Pulmonary artery endothelial cell (primary cell): ENCODE measurements at places on chromosomes 3 and 15. TPM values are rescaled to one million over a fixed set of nuclear protein-coding genes. Genes with fewer than 3 reads are reported as not detected.

Gene EOGT
- total RNA-seq, result 122 and 125 TPM in 2 replicates

Gene CPEB1
- total RNA-seq, result 0.07 TPM in 1 of 2 replicates, not detected in the other

Gene TMEM41A
- 11.6 and 12.7 TPM in 2 replicates for total RNA-seq

Gene PLSCR5
- total RNA-seq, result not detected in 2 replicates

DNA sequence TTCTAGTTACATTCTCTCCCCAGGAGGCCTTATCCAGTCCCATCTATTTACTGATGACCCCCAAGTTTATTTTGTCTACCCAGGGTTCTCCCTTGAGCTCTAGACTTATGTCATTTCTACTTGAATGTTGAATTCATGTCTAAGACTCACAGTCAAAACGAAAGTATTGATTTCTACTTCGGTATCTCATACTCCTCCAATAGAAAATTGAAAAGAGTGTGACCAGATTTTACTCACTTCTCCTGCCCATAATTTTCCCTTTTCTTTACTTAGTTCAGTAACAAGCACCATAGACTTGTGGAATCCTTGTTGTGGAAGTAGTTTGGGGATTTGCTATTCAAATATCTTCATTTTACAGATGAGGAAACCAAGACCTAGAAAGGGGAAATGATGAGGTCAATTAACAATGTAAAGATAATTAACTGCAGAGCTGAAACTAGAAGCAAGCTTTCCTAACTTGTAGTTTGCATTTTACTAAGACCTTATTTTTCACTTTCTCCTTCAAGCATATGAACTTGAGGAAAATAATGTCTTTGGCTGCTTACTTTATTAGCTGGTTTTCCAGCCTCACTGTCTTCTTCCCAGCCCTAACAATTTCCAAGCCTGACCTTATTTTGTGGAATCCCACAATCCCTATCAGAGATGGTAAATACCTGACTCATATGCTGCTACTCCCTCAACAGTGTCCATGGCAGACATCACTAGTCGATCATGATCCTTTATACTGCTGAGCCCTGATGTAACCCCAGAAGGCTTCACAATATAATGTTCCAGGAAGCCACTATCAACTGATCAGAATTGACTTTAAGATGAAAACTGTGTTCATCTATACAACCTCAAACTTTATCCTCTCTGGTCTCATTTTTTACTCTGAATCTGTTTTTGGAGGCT lies 123.9 kb upstream of the AGBL1 start:
- no peak for DNase-seq

DNA sequence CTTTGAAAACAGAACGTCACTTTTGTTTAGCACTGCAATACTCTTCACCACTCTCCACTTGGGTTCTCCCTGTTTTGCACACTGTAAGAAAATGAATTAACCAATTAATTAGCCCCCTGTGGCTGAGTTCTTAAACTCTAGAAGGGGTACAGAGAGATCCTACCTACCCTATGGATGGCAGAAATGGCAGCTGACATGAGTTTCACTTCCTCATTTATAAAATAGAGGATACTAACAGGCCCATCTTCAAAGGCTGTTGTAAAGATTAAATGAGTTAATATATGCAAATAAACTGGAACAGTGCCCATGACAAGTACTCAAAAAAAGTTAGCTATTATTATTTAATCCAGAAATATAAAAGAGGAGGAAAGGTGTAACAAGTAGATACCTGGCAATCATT lies 36.9 kb downstream of the SUCLG2 start:
- DNase-seq, result no peak

- DNase-seq, result no peak
Observed at GRCh38 chr3:8458238-8458661, 43.4 kb upstream of the LMCD1 start.

DNA sequence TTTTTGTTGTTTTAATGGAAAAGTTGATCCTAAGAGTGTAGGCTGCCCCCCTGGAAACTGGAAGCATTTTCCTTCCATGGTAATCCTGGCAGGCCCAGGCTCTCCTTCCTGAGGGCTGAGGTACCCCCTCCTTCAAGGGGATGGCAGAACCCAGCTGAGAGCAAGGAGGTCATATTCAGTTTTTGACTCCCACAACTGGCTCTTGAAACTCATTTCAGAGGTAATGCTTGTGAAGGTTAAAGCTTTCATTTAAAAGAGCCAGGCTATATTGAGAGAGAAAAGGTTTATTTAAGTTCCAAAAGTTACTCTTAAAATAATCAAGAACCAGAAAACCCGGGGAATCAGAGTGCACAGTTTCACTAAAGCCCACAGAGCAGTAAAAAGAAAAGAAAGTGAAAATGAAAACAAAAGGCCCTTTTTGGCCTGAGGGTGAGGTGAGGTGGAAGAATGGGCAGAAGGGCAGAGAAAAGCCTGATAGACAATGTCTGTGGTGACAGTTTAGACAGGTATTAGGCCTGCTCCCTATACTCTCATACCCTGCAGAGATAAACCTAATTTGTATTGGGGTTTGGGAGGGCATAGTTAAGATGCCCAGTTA lies 47.0 kb upstream of the RBP1 start:
- no peak for DNase-seq

DNA sequence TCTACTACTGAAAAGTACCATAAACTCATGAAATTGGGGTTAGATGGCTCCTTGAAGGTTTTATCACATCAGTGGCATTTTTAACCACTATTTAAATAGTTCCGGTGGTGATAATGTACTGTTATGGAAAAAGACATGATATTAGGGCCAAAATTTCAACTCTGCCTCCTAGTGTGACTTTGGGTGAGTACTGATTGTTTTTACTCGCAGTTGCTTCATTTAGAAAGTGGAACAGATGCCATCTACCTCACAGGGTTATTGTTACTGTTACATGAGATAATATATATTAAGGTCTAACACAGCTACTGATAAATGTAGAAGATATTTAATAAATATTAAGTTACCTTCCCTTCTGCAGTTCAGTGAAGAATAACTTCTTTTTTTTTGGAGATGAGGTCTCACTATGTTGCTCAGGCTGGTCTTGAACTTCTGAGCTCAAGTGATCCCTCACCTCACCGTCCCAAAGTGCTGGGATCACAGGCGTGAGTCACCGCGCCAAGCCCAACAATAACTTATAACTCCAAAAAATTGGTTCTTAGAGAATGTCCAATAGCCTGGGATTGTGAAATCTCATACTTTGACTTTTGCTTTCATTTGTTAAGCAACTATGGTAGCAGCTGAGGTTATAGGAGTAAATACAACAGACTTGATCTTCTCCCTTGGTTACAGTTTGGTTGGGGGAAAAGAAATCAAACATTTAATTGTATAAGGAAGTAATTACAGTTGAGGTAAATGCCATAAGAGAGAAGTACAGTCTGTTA lies 48.3 kb downstream of the MEF2A start:
- DNase-seq, result no peak

DNA sequence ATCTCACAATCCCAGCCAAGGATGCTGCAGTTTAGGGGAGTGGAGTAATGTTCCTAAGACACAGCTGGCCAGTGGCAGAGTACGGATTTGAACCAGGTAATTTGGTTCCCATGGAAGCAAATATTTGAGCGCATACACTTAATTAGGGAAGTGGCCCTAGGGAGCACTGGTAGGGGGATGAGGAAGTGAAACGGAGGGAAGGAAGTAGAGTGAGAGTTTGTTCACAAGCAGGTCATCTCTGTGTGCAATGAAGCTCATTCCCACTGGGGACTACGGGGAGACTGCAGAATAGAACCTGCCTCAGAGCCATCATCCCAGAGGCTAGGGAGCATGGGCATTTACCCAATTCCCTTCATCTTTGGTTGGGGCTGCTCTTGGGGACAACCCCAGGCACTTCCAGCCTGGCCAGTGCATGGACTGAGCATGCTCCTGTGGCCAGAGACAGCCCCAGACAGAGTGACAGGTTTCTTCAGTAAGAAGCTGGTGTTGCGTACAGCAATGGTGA lies 317.2 kb upstream of the PROK2 start:
- DNase-seq, result no peak

- DNase-seq, result no peak
Observed at GRCh38 chr3:130601442-130601971, 84.5 kb downstream of the COL6A6 start.

DNA sequence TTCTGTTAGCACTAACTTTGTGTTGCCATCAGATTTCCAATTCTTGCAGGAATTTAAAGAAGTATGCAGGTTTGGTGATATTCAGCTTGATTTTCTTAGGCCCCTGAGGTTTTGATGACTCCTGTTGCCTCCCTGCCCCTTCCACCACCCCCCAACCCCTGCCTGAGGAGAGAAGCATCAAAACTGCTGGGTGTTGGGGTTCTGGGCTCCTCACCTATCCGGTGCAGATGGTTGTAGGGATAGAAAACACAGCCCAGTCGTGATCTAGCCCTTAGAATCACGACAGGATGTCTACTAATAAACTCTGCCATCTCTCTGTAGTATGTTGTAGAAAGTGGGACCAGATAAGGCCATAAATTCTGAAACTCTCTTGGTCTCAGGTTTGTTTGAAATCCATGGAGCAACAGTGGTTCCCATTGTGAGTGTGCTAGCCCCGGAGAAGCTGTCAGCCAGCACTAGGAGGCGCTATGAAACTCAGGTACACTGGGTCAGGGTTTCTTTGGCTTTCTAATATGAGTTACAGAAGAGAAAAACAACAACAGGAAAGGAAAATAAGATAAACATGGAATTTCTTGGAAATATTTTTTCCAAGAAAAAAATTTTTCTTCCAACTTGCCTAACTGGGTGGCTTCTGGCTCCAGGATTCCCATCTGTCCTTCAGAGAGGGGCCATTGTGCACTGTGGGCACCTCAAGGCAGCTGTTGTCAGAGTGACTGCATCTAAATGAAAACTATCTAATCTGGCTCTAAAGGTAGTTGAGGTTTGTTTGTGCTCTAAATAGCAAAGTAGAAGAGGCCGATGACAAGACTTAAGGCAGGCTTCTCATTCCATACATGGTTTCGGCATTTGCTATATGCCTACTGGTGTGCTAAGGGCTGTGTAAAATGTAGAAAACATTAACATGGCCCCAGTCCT lies 8.7 kb downstream of the SRP14 start:
- DNase-seq, result no peak

- DNase-seq, result no peak
Observed at GRCh38 chr15:88006146-88006545, 250.4 kb downstream of the NTRK3 start.
